ENCODE measurements at places on chromosomes 13 and 19. TPM values are rescaled to one million over a fixed set of nuclear protein-coding genes. Genes with fewer than 3 reads are reported as not detected.

DNA sequence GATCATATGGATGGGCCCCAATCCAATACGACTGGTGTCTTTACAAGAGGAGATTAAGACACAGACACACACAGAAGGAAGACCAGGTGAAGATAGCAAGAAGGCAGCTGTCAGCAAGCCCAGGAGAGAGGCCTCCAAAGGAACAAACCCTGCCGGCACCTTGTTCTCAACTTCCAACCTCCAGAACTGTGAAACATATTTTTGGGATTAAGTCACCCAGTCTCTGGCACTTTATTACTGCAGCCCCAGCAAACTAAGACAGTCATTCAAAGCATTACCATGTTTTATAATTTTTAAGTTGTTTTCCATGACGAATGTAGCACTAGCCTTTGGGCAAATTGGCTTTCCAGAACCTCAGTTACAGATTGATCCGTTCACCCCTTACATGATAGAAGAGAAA lies 11.3 kb downstream of the STARD13 start:
- DNase-seq = no peak

DNA sequence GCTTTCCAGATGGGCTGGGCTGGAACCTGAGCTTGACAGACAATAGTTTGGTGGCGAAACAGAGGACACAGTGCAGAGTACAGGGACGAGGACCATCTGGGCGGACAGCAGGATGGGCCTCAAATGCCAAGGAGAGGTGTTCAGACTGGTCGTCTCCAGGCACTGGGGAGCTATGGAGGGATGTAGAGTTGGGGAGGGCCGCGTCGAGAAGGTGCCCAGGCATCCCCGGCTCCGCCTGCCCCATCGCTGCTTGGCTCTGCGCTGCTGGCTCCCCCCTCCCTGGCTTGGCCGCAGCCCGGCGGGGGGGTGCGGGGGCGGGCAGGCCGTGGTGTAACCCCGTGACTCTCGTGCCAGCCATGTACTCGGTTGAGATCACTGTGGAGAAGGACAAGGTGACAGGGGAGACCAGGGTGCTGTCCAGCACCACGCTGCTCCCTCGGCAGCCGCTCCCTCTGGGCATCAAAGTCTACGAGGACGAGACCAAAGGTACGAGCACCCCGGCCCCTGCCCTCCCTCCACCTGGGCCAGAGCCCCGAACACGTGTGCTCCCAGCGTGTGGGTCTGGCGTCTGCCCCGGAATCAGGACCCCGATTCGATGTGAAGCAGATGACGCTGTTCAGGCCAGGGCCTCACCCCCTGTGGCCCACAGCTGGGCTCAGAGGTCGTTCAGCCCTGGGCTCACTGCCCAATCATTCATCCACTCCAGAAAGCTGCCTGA lies 10.8 kb upstream of the MISP start:
- DNase-seq = peak; percentile 69

GRCh38 chr19:1856698-1857603 lies 6.4 kb downstream of the KLF16 start:
- peak; percentile 92 for DNase-seq

- DNase-seq = no peak
Observed at GRCh38 chr13:98581381-98581780, 4.5 kb upstream of the STK24 start.

DNA sequence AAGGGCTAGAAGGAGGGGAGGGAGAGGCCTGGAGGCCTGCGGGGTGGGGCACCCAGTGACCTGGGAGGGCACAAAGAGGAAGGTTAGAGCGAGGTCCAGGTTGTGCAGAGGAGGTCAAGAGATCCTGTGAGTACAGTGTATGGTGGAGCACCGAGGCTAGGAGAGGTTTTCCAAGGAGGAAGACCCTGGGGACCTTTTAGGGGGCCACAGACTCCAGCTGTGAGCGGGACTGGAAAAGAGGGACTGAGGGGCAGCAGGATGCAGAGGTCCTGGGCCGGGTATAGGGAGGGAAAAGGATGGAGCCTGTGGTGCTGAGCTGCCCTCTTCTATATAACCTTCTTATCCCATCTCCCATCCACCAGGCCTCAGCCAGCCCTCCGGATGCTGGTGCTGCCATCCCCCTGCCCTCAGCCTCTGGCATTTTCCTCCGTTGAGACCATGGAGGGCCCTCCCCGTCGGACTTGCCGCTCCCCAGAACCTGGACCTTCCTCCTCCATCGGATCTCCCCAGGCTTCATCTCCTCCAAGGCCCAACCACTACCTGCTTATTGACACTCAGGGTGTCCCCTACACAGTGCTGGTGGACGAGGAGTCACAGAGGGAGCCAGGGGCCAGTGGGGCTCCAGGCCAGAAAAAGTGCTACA lies 863 bp downstream of the ZNF581 start:
- no peak for DNase-seq

DNA sequence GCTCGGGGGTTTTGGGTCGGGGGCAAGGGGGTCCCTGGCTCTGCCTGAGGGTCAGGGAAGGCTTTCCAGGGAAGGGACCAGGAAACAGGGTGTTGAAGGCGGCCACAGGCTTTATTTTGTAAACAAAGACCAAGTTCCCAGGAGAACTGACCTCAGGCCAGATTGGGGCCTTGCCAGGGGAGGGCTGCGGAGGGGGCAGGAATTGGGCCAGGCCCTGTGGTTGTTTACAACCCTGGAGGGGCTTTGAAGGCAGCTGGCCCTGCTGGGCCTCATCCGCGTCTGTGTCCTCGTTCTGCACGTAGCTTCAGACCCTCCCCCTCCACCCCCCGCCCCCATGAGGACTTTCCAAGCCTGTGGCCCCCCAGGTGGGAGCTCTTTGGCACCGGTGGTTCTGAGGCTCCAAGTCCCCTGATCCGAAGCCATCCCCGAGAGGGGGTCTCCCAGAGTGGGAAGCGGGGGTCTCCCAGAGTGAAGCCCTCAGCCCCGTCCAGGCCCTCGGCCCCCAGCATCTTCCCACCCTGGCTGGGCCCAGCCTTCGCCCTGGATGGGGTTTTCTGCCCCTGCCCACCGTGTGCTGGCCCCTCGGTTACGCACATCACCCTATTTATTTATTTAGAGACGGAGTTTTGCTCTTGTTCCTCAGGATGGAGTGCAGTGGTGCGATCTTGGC lies 13.5 kb upstream of the BSG start:
- no peak for DNase-seq

DNA sequence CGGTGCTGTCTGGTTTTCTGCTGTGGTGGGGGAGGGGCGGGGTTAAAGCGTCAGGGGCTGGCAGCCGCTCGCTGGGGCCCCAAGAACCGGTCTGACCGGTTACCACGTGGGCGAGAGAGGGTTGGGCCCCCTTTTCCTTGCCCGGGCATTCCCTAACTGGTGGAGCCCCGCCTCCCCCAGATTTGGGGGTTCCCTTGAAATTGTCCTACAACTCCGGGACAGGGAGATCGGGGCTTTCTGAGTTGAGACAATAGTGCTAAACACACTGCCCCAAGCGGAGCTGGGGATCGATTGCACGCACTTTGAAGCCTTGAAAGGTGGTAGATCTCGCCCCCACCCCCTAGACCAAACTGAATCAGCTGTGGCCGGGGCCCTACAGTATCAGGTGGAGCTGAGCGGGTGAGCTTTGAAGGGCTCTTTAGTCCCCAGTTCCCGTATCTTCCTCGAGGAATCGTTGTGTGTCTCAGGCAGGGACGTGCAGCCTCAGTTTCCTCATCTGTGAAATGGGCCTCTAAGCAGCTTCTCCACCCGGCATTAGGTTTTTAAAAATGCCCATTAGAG lies 4.8 kb downstream of the IER2 start:
- DNase-seq = peak; percentile 81

DNA sequence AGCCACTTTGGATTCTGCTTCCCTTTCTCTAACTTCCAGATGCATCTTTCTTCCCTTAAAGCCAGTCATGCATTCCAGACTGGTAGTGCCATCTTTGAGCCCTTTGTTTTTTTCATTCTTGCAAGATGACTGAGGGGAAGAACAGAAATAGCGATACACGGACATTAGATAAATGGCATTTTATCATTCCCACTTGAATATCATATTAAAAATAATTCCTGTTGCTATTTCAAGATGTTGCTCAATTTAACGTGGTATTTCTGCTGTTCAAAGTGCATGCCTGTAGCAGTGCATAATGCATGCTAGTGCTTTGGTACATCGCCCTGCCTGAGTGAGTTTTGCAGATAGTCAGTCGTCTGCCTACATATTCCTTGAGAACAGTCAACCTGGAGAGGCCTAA lies 140.6 kb upstream of the FRY start:
- no peak for DNase-seq

DNA sequence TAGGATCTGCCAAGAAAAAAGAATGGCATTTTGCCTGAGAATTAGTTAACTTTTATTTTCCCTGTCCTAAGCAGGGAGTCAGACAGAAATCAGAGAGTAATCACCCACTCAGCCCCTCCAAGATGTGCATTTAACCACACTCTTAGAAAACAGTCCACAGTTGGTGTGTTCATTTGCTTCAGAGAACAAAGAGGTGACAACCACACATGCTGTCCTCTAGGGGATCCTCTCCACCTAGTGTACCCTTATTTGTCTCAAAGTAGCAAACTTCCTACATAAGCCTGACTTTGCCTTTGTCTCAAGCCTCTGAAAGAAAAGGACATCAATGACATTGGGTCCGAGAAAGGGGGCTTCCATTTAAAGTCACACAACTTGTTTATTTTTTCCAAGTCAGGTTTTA lies 107.0 kb upstream of the RFC3 start:
- DNase-seq = no peak

GRCh38 chr19:48571378-48572162 lies 19.6 kb downstream of the SULT2B1 start:
- no peak for DNase-seq

Gene CEACAM7
- not detected for total RNA-seq

Gene NRTN
- total RNA-seq = not detected

Gene ZNF223
- 3.8 TPM for total RNA-seq

Gene LRRC8E
- 0.60 TPM for total RNA-seq

Gene SERPINE3
- not detected for total RNA-seq

Gene C19orf67
- total RNA-seq = not detected
